ENCODE measurements at places on chromosomes 6 and 20.

DNA sequence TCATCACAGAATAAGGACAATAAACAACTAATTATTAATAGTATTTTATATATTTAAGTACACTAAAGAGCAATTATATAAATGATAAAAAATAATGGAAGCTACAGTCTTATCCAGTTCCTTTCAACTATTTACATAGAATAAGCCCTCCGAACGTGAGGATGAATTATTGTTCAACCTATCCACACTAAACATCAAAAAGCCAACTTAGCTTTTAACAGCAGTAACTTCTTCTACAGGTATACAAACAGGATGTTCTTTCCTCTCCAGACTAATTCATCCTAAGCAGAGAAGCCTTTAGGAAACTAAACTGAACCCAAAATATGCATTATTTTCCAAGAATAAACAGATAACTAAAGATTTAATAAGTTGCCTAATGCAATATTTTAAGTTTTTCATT, 2.3 kb downstream of the FKBP5 start:
- no peak for DNase-seq

DNA sequence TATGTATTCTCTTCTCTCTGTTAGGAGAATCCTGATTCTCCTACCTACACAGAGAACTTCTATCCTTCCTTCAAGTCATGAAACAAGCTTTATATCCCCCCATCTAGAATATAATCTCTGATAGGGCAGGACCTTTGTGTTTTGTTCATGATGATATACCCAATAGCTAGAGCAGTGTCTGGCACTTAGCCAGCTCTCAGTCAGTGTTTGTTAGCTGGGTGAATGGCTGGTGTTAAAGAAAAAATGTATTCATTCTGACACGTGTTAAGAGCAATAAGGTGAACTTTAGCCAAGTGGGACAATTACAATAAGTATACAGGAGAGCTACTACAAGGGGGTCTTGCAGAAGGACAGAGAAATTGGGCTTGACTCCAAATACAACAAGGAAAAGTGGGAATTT, 34.3 kb upstream of the TNFRSF21 start:
- DNase-seq, result no peak

DNA sequence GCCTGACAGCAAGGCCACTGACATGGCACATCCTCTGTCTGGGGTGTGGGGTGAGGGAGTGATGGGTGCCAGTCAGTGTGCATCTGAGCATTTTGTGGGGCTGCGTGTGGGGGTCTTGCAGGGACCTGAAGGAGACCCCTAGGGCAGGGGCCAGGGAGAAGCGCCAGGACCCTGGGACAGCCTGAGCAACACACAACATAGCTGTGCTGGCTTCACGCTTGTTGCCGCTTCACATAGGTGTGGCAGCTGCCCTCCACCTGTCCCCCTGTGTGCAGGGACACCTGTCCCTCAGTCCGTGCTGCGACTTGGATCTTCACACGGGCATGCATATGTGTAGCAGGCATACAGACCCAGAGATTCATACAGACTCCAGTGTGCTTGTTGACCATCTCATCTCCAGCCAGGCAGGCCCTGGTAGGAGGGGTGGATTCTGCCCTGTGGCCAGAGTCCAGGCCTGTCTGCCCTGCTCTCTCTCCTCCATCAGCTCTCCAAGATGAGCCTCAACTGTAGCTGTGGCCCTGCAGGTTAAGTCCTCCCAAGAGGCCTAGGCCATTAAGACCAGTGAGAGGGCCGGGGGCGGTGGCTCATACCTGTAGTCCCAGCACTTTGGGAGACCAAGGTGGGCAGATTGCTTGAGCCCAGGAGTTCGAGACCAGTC, 3.2 kb upstream of the NPBWR2 start:
- no peak for DNase-seq

DNA sequence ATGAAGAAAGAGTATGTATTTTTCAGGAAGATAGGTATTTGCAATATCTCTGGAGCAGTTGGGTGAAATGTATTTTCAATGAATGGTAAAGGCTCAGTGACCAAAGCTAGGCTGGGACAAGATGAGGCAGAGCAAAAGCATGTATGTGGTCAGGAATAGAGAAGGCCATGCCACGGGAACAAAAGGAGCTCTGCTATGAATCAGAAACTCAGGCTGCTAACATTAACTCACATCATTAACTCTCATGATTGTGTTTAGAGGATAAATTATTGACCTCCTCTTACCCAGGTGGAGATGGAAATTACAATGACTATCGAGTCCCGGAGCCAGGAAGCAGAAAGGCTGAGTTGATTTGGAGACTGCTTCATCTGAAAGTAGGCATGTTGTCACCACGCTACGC, 220.2 kb downstream of the FUT9 start:
- DNase-seq, result no peak

DNA sequence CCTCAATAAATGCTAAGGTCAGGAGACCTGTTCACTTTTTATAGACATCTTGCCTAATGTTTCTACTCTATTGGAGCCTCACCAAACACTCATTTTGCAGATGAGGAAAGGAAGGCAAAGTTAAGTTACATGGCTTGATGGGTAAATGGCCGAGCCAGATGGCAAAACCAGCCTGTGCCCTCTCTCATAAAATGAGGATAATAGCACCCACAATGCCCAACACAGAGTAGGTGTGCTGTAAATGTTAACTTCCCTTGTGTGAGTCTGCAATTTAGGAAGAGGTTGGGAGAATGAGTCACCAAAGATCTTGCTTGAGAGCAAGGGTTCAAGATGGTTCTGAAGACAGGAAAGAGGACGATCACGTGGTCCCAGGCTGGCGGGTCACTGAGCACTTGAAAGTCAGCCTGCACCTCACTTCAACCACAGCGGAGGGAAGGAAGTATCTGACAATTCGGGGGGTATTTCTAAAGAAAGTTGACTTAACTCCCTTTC, 3.3 kb downstream of the KCNK5 start:
- DNase-seq, result no peak

Data from nephron progenitor cell (in vitro differentiated cells).